ENCODE measurements at places on chromosomes 11 and 22. TPM values are rescaled to one million over a fixed set of nuclear protein-coding genes. Genes with fewer than 3 reads are reported as not detected.

GRCh38 chr11:60265373-60266214, 14.9 kb upstream of the MS4A4A start:
- H3K36me3 ChIP-seq, result no peaks in the 10 kb centered on the region
- H3K27ac ChIP-seq, result no peak overlapping the region
- H3K4me3 ChIP-seq, result no peak overlapping the region
- no peaks in the 10 kb centered on the region for H3K4me1 ChIP-seq
- H3K27me3 ChIP-seq, result no peaks in the 10 kb centered on the region

DNA sequence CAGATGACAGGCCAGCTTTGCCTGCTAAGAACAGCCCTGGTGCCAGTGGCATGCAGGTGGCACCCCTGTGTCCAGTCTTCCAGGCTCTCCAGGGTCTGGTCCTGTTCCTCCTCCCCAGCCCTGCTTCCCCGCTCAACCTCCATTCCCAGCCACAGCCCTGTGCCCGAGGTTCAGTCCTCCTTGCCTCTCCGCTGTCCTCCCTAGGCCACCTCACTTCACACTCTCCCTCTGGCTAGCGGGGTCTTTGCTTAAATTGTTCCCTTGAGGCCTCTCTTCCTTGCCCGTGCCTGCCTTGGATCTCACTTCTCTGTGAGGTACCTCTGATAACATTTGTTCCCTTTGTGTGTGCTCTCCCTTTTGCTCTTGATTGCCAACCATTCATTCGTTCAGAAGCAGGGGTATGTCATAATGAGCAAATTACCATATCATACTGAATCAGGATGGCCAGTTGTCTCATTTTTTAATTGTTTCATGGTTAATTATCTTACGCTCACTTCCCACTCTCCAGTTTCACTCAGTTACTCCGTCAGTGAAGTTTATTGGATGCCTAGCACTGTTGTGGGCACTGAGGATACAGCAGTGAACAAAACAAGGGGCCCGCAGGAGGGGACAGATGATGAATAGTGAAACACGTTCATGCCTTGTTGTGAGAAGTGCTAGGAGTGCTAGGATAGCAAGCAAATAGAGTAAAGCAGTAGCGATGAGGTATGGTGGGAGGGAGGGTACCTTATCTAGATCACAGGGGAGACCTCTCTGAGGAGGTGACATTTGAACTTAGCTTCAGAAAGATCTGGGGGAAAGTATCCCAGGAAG, 7.4 kb downstream of the BMAL1 start:
- peaks cover 4% of the 10 kb centered on the region for H3K4me1 ChIP-seq
- no peak overlapping the region for H3K4me3 ChIP-seq
- H3K27me3 ChIP-seq, result peaks cover 6% of the 10 kb centered on the region
- no peak overlapping the region for H3K27ac ChIP-seq
- no peaks in the 10 kb centered on the region for H3K36me3 ChIP-seq

GRCh38 chr11:78110830-78111229, 28.6 kb downstream of the ALG8 start:
- no peak for DNase-seq
- no peak overlapping the region for H3K4me3 ChIP-seq
- 0 out of 2 replicates have a peak, but pooled peaks cover 2% of the 10 kb centered on the region for H3K36me3 ChIP-seq
- no peak overlapping the region for H3K27ac ChIP-seq
- no peaks in the 10 kb centered on the region for H3K27me3 ChIP-seq

GRCh38 chr11:18280438-18281045, 14.5 kb downstream of the SAA1 start:
- no peak overlapping the region for H3K4me3 ChIP-seq
- H3K4me1 ChIP-seq, result no peaks in the 10 kb centered on the region
- DNase-seq, result no peak
- H3K36me3 ChIP-seq, result peaks cover 23% of the 10 kb centered on the region
- H3K27me3 ChIP-seq, result no peaks in the 10 kb centered on the region
- H3K27ac ChIP-seq, result no peak overlapping the region

DNA sequence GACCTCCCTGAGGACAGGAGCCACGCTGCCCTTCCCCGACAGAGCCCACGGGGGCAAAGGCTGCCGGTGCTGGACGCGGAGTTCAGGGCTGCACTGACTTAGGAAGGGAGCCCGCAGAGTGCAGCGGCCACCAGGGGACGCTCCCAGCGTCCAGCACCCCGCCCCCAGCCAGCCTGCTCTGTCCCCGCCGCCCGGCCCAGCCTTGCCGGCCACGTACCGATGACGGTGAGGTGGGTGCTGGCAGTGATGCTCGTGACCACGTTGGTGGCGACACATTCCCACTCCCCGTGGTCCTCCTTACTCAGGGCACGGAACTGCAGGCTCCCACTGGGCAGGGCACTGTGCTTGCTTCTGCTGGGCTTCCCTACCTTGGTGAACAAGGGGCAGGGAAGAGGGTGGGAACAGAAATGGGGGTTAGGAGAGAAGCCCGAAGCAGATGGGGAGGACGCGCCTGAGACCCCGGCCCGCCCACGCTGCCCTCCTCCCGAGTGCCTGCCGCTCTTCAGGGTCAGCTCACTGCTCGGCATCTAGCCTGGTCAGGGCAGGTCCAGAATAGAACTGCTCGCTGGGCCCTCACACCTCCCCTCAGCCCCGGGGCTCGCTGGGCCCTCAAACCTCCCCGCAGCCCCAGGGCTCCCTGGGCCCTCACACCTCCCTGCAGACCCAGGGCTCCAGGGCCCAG, 25.9 kb downstream of the IGSF9B start:
- peaks cover 10% of the 10 kb centered on the region for H3K36me3 ChIP-seq
- no peak overlapping the region for H3K27ac ChIP-seq
- DNase-seq, result peak; percentile 82
- H3K27me3 ChIP-seq, result no peaks in the 10 kb centered on the region

The NXPE1 gene
- not detected for total RNA-seq

The SCGB1D2 gene
- total RNA-seq, result not detected

The EMID1 gene
- 3.8 TPM for total RNA-seq
